Stomach (tissue), 19 donors: ENCODE measurements at places on chromosomes 4 and X. TPM values are rescaled to one million over a fixed set of nuclear protein-coding genes. Genes with fewer than 3 reads are reported as not detected.

Gene AADAT
- 1.4 TPM for total RNA-seq

Gene DUSP9
- 0.18 TPM for total RNA-seq

Gene BGN
- 64.3 TPM for total RNA-seq

Gene PRDM8
- total RNA-seq, result 1.6 TPM

Gene DSPP
- not detected for total RNA-seq

Gene NSG1
- total RNA-seq, result not detected
